NCI-H69 (cell line): ENCODE measurements at places on chromosomes 1 and 21.
A peak's percentile ranks its signal among the peaks of the same experiment; 100 is the strongest.

DNA sequence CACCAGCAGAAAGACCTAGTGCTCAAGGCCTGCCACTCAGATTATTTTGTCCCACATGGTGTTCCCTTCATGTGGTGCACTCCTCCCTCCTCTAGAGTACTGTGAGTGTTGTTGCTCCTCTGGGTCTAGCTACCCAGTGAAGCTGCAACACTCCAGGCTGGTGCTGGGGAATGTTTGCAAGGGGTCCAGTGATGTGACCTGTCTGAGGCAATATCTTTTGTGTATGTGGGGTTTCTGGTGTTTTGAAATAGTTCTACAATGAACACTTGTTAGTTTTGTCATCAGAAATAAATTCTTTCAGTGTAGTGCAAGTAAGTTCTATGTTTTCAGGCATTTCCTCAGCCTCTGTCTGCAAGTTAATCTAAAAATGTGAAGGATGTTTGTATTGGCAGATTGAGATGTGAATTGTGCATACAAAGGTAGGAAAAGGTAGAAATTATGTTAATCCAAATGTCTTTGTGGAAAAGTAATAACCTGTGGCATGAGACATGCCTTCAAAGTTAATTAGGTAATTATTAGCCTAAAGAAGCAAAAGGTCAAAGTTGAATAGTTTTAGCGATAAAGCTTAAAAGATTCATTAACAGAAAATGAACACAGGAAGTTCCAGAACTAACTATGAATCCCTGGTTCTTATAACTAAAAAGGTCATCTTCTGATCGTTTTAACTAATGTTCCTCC, 616.8 kb downstream of the LTN1 start:
- no peak for DNase-seq

DNA sequence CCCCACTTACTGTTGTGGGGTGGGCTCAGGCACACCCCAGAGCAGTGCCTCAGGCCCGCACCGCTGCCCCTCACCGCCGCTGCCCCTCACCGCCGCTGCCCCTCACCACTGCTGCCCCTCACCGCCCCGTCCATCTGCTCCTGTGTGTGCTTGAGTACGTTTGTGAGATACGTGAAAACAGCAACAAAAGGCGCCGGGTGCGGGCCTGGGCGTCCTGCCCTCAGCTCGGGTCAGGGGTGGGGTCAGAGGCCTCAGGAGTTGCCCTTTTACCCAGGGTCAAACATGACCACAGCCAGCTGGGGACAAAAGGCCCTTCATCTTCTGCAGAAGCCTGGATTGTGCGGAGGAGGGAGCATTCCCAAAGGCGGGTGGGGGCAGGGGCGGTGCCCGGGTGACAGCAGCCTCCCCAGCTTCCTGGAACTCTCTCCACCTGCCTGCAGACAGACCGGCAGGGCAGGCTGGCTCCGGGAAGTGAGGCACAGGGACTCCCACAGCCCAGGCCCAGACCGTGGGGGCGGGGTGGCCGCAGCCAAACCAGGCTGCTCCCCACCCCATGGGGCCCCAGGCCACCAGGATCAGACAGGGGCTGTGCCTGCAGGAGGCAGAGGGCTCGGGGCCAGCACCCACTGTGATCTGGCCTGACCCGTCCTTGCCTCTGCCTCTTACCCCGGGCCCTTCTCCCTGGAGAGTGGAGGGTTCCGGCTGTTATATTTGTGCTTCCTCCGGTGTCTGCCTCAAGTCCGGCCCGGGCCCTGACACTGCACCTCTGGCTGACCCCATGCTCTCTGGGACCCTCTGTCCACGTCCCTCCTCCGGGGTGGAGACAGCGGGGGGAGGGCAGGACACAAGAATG, 2.3 kb upstream of the VWA1 start:
- DNase-seq = peak; percentile 37

DNA sequence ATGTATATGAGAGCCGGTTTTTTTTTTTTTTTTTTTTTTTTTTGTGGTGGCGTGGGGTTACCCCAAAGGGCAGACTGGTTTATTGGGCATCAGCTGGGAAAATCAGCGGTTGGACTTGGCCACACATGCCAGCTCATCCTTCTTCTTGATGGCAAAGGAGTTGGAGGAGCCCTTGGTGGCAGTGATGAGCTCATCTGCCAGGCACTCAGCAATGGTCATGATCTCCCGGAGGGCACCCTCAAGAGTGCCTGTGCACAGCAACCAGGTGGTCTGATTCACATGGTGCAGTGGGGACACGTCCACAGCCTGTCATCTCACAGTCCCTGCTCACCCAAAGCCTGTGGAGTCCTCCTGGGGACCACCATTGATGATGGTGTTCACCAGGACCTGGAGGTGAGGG, 62.0 kb downstream of the MRPS6 start:
- DNase-seq = no peak

GRCh38 chr1:210445931-210446330, 117.2 kb downstream of the HHAT start:
- no peak for DNase-seq

- no peak for DNase-seq
These were observed 76.2 kb upstream of the KIAA1614 start for GRCh38 chr1:180836449-180836848.

DNA sequence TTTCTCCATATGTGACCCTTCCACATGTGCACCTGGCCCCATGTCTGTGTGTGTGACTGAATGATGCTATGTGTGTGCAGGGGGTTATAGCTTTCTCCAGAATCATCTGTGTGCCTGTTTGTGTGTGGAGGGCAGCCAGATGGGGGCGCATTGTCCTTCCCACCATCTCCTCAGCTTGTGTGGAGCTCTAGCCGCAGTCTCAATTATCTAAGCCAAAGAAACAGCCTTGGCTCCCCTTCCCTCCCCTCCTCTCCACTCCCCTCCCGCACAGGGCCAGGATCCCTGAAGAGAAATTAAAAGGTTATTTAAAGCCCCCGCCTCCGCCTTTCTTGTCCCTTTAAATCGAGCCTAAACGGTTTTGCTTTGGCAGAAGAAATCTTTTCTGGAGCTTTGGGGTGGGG, 1.8 kb upstream of the DMBX1 start:
- peak; percentile 16 for DNase-seq

- DNase-seq = no peak
These were observed 22.1 kb upstream of the PRDX6 start for GRCh38 chr1:173454966-173455524.

GRCh38 chr21:37675202-37675801, 241.0 kb downstream of the KCNJ6 start:
- peak; percentile 70 for DNase-seq

DNA sequence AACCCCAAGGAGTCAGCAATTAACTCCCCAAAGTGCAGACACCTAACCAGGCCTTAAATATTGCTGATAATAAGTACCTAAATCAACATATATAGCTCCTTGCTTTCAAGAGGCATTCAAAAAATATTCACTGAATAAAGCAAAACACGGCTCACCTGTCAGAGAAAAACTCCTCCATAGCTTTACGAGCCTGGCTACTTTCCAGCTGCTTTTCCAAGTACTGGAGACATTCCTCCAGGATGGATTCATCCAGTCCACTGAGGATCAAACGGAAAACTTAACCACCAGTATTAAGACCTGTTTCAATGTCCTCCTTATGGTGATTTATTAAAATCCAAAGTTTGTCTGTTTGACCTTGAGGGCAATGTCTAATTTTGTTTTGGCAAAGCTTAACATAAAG, 44.6 kb downstream of the UBR4 start:
- DNase-seq = no peak

DNA sequence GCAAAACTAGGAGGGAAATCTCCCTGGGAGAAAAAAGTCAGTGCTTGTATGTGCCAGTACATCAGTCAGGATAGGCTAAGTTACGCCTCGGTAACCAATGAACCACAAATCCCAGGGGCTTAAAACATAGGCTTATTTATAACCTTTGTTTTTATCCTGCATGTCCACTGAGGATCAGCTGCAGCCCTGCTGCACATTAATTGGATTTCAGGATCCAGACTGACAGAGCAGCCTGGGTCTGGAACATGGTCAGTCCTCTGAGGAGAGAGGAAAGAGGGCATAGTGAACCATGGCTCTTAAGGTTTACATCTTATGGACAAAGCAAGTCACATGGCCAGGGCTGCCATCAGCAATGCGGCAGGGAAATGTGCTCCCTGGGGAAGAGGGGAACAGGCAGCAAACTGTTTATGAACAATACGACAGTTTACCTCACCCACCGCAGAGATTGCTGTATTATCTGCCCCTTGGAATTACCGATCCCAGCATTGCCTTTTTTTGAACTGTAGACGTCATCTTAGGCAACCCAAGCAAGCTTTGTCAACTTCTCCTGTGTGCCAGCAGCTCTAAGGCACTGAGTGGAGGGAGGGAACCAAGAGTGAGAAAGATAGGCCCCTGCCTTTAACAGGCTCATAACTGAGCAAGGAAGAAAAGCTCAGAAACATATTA, 9.1 kb upstream of the SPRR4 start:
- no peak for DNase-seq

GRCh38 chr1:220198186-220199005, 73.9 kb downstream of the RAB3GAP2 start:
- DNase-seq = no peak

GRCh38 chr1:227729881-227730629, 5.0 kb downstream of the JMJD4 start:
- peak; percentile 60 for DNase-seq

DNA sequence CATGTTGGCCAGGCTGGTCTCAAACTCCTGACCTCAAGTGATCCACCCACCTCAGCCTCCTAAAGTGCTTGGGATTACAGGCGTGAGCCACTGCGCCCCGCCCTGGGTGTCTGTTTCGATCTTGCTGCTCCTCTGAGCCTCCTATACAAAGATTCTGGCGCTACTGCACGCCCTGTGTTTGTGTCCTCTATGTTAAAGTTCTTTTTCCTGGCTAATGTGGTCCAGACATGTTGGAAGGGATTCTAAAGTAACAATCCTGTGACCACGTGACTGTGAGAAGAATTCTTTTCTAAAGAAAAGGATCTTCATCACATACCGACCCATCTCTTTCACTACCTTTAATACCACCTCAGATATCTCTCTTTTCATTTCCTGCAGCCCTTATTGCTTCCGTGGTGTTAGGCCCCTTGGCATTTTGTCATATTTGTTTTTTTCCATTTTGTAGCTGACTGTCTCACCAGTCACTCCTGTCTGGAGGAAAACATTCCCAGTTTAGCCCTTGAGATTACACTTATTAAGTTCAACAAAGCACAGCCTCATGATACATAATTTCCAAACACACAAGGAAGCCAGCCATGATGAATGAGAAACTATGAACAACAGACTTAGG, 27.2 kb upstream of the ENO1 start:
- DNase-seq = no peak

DNA sequence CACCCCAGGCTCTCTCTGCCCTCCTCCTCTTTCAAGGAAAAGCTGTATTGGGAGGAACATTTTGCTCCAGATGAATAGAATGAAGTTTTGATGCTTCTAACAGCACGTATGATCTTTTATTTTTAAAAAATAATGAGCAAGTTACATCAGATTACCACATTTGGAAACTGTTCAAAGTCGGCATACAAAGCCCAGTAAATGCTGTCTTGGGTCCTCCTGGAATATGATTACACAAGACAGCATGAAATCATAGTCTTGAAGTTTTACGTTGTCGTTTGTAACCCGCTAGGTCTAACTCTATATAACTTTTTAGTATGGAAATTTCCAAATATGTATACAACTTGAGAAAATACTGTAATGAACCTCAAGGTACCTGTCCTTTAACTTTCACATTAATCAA, 385.6 kb downstream of the HLX start:
- DNase-seq = no peak

- no peak for DNase-seq
These were observed 1237.8 kb upstream of the ADGRL4 start for GRCh38 chr1:80244372-80244771.

GRCh38 chr1:152461544-152461943, 47.5 kb upstream of the CRNN start:
- peak; percentile 58 for DNase-seq

- peak; percentile 75 for DNase-seq
These were observed 26.0 kb downstream of the KNCN start for GRCh38 chr1:46525253-46525983.

DNA sequence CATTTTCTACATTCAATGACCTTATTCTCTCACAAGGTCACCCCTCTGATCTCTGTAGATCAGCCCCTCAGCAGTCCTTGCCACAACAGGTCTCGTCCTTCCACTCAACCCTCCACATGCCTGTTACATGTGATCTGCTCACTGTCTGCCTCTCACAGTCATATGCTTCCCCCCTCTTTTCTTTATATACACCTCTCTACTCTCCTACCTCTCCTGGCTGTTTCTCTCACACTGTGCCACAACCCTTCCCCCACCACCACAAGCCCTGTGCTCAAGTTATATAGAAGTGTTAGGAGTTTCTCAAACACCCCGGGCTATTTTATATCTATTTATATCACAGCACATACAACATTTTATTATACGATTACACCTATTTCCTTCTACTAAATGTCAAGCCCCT, 12.6 kb downstream of the B3GALNT2 start:
- DNase-seq = no peak

- DNase-seq = no peak
These were observed 289.5 kb downstream of the RRAGC start for GRCh38 chr1:38569932-38570656.

DNA sequence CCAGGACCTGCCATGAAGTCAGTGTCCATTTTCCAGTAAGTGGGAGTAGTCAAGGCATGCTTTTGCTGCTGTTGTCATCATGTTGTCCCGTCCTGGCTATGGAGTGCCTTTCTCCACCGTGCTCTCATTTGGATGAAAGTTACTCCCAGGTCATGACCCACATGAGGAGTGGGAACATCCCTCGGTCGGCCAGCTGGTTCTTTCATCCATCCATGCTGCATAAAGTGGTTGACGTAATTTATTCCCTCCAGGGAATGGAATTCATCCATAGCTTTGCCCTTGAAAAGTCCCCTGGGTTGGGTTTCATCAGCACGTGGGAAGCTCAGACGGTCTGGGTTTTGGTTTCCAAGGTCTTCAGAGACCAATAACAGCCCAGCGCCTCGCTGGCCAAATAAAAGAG, 11.6 kb downstream of the PLA2G2A start:
- DNase-seq = no peak

- no peak for DNase-seq
These were observed 5.8 kb upstream of the EPS8L3 start for GRCh38 chr1:109769330-109770078.

- no peak for DNase-seq
These were observed 128.9 kb downstream of the HHAT start for GRCh38 chr1:210457568-210457967.

GRCh38 chr1:224116131-224116530, 2.2 kb downstream of the FBXO28 start:
- DNase-seq = peak; percentile 78

GRCh38 chr1:243293941-243294722, 38.3 kb downstream of the SDCCAG8 start:
- no peak for DNase-seq

DNA sequence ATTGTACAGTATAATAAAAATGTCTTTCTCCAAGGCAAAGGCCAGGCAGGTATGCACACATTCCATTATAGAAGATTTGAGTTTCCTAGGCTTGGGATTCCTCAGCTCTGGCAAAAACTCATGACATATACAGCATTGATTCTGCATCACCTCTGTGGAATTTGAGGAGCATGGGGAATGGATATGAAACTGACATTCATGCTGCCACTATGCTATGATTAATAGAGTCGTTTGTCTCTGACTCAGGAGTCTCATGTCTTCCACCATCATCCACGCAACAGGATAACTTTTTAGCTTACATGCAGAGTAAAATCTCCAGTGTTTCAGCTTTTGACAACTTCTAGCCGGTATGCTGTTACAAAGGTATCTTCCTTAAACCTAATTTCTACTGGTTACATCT, 49.8 kb upstream of the ADORA3 start:
- no peak for DNase-seq

GRCh38 chr1:186050360-186050759, 316.2 kb downstream of the HMCN1 start:
- no peak for DNase-seq

- DNase-seq = peak; percentile 79
These were observed 46.6 kb downstream of the CRB1 start for GRCh38 chr1:197314682-197315081.

- DNase-seq = no peak
These were observed 4.6 kb downstream of the DMRTA2 start for GRCh38 chr1:50418600-50419109.
